ENCODE measurements at places on chromosomes 3 and 15.

DNA sequence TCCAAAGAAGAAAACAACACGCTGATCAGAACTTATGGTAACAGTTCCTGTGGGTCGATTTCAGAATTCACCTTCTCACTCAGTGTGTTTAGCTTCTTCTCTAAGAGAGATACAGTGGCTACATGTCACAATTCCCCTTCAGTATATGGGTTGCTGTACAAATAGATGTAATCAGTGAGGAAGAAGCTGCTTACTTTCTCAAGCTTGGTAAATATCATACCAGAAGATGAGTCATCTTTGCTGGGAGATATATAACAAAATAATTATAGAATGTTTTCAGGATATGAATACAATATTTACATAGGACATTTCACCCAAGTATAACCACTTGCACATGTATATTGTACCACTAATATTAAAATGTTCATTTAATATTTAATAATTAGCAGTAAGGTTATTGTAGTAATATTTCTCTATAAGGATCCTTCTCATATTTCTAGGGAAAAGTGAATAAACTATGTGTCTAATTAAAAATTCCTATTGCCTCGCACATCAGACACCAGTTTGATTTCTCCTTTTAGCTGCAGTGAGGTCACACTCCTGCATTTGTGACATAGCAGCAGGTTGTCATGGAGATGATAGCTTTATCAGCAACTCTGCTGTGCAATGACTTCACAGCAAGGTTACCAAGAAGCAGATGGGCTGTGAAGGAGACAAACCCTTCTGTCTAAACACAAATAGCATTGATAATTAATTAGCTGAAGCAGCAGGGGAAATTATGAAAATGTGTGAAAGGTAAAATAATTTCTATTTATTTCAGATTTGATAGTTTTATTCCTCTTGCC is 211.4 kb downstream of the TUSC7 start:
- no peak for DNase-seq

DNA sequence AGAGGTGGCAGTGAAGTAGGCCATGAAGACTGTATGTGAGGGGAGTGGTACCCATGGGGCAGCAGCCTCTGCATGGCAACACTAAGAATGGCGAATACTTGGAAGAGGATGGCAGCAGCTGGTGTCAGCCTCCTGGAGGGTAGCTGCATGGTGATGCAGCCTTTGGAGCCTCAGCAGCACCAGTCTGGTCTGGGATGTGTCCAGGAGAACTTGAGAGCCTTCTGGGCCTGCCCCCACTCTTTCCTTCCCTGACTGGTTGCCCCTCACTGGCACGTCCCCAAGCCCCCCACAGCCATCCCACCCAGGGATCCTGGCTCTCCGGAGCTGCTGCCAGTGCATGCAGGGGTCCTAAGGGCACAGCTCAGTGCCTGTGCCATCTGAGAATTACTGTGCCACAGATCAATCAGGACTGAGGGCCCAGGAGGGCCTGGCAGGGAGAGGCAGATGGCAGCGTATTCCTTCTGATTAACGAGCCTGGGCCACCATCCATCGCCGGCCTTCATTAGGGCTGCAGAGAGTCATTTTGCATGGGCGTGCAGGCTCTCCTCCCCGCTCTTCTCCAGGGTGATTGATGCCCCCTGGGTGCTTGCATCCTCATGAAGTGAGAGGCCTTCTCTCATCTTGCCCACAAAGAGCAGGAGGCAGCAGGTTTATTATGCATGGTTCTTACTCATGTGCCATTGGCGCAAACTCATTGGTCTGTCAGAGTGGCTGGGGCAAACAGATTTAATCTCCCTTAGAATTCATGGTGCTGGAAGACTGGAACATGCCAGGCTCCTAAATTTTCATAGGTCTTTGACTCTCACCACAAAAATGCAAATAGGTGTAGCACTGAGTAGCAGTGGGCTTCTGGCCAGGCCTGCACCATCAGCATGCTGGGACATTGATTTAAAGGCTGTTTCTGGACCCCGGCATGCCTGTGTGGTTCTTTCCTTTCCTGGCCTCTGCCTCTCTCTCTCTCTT is 116.8 kb downstream of the EPHB1 start:
- DNase-seq: no peak

GRCh38 chr3:169199283-169199682 is 464.2 kb downstream of the MECOM start:
- DNase-seq: no peak

GRCh38 chr3:129343643-129344360 is 65.1 kb downstream of the HMCES start:
- no peak for DNase-seq

Data from cardiac septum (tissue), 1 donor.